ENCODE measurements at places on chromosomes 4 and X.

GRCh38 chr4:88752754-88753153 is 55.1 kb upstream of the NAP1L5 start:
- no peak for DNase-seq

GRCh38 chr4:165312506-165312905 is 15.0 kb upstream of the MSMO1 start:
- no peak for DNase-seq

DNA sequence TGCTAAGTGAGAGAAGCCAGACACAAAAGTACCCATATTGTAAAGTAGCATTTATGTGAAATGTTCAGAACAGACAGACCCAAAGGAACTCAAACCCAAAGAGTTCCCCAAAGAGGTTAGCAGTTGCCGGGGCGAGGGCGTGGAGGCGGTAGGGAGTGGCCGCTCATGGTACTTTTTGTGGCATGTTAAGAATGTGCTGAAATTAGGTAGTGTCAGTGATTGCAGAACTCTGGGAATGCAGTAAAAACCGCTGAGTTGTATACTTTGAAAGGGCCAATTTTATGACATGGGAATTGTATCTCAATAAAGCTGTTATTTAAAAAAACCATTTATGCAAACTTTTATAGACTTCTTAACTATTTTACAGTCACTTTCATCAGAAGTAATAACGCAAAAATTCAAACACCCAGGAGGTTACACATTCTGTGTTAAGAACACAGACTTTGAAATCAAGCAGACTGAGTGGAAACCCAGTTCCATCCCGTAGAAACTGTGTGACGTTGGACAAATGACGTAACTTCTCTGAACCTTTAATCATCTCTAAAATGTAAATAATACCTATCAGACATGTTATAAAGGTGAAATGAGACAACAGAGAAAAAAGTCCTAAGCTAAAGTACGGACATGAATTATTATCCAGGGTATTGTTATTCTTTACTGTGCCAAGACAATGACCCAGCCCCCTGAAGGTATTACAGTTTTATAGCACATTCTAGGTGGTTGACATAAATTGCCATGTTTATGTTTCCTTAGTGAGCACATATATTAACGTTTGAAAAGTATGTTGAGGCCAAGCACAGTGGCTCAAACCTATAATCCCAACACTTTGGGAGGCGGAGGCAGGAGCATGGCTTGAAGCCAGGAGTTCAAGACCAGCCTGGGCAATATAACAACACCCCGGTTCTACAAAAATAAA is 19.7 kb downstream of the ZFP42 start:
- DNase-seq, result no peak

DNA sequence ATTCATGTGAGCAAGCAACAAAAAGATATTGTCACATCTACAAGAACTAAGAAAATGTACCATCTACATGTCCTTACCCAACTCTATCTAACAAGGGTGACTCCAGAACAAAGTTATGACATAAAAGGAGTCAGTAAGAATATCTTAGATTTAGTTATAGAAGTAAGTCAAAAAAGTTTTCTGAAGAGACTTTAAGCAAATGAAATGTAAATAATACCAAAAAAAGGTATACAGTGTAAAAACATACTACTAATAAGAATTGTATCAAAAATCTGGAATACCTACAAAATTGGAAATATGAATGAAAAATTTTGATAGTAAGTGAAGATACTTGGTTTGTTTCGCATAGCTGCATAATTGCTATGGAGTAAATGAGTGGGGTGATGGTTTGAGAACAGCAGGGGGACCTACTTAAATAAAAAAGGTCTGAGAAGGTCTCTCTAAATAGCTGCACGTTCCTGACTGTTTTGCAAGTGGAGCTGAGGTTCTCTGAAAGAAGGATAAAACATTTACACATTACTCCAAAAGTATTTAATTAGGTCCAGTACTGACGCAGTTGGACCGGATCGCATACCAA is 51.0 kb upstream of the ENPP6 start:
- DNase-seq, result no peak

All from NCI-H1417 treated with DMSO at 0.1 percent for 48 hours (cell line).